Stimulated activated CD8-positive, alpha-beta memory T cell treated with anti-CD3 and anti-CD28 coated beads, Interleukin-4, amount 100 ng/mL, for 1 hour (primary cell): ENCODE measurements at places on chromosomes 12 and 14.

GRCh38 chr12:93857991-93858447 is 180.8 kb downstream of the CRADD start:
- DNase-seq: no peak

GRCh38 chr14:50360851-50361250 is 35.8 kb downstream of the CDKL1 start:
- DNase-seq: no peak

DNA sequence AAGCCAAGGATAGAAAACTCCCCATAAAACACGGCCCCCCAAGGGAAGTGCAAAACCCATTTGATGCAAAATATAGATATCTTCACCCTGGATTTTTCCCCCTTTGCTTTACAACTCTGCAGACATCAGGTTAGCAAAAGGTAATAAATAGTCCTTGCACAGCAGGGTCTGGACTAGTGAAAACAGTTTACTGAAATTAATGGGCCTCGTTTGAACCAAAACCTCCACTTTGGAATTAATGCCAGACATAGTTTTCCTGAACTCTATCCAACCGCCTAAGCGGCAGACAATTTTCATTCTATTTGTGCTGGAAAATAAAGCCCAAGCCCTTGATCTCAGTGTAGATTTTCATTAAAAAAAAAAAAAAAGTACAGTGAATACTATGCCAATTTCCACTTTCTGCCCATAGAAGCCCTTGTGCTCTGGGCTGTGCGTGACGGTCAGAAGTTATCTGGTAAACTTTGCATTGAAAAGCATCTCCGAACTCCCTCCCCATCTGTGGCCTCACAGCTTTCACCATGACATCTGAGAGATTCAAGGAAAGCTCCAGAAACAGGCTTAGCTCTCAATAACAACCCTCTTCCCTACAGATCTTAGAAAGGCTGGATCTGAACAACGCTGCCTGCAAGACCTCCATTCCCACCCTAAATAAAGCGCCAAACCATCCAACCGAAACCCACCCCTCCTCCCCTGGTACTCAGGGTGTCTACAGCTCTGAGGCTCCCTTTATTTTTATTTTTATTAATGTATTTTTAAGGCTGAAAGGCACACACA is 11.0 kb upstream of the IRF2BPL start:
- DNase-seq: no peak

DNA sequence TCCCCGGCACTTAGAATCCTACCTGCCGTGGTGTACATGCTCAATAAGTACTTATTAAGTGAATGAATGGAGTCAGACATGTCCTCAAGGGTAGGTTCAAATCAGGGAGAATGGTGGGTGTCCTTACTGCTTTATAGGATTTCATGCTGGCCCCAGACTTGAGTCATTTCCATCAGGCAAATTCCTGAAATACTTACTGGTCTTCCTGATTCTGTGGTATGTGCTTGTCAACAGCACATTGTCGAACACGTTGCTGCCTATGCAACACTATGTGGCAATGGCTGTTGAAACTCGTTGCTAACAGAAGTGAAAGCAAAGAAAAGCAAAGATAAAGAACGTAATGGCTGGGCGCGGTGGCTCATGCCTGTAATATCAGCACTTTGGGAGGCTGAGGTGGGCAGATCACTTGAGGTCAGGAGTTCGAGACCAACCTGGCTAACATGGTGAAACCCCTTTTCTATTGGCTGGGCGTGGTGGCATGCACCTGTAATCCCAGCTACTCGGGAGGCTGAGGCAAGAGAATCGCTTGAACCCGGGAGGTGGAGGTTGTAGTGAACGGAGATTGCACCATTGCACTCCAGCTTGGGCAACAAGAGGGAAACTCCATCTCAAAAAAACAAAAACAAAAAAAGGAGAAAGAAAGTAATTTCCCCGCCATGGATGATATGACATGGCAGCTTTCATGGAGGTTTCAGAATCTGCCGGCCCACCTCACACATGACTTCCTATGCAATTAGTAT is 214.9 kb downstream of the ZFP36L1 start:
- DNase-seq: no peak

- DNase-seq: no peak
Measured at GRCh38 chr12:75452675-75453330, 27.8 kb upstream of the GLIPR1 start.

DNA sequence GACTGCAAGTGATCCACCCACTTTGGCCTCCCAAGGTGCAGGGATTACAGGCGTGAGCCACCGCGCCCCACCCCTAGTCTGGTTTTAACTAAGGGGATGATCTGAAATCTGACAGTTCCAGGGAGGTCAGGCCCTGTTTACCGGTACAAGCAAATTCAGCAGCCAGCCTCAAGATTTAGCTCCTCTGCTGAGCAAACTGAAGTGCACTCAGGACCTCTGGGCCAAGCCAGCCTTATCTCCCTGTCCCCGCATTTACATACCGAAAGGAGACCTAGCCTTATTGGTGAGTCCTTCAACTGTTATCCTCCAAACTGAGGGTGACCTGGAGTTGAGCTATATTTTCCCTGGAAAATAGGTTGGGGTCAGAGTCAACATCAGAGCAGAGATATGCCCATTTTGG is 835 bp upstream of the ABHD4 start:
- DNase-seq: no peak

DNA sequence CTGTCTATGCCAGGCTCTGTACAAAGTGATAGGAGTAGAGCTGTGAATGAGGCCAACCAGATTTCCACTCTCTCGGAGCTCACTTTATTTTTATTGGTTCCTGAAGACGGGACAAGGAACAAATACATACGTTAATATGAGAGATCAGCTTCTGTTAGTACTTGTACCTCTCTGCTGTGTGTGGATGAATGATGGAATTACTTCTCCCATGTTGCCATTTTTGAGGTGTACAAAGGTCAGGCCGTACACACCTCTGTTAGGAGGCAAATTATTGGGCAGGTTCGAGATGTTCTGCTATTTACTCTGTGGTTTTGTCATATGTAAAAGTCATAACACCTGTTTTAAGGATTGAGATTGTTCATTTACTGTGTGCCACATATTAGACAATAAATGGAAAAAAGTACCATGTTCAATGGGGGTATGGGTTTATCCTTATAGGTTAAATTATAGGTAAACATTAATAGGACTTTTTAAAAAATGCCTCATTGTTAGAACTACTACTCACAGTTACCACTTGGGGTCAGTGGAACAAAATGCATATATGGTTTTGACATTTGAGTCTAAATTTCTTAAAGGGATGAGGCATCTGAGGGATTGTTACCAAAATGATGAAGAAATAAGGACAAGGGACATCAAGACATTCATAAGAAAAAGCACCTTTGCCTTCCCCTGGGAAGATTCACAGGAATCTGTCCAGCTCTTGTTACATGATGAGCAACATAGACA is 26.9 kb downstream of the WBP11 start:
- DNase-seq: no peak
